ENCODE measurements at places on chromosomes 3 and 15. TPM values are rescaled to one million over a fixed set of nuclear protein-coding genes. Genes with fewer than 3 reads are reported as not detected.

Gene GPR15
- 2.6 TPM for total RNA-seq

Gene CD96
- 25.2 TPM for total RNA-seq

Gene INO80
- total RNA-seq = 24.2 TPM

Gene GATA2
- 14.4 TPM for total RNA-seq

DNA sequence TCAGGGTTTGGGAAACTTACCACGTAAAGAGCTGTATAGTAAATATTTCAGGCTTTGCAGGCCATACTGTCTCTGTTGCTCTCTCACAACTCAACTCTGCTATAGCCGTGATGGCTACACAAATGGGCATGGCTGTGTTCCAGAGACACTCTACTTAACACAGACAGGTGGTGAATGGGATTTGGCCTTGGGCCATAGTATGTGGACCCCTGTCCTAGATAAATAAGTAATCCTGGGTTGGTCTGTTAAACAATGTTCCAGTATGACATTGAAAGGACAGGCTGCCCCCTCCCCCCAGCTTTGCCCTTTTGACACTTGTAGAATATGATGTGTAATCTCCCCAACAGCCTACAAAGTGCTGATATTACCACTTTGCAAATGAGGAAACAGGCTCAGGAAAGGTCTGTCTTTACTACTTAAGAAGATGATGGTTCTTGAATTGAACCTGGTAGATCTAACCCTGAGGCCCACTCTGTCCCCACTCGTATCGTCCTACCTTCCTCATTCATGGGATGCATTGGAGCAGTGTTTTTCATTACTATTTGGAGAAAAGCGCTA, 38.4 kb downstream of the SLCO3A1 start:
- DNase-seq = no peak

- DNase-seq = no peak
Observed at GRCh38 chr15:79798311-79798710, 98.5 kb downstream of the MTHFS start.

DNA sequence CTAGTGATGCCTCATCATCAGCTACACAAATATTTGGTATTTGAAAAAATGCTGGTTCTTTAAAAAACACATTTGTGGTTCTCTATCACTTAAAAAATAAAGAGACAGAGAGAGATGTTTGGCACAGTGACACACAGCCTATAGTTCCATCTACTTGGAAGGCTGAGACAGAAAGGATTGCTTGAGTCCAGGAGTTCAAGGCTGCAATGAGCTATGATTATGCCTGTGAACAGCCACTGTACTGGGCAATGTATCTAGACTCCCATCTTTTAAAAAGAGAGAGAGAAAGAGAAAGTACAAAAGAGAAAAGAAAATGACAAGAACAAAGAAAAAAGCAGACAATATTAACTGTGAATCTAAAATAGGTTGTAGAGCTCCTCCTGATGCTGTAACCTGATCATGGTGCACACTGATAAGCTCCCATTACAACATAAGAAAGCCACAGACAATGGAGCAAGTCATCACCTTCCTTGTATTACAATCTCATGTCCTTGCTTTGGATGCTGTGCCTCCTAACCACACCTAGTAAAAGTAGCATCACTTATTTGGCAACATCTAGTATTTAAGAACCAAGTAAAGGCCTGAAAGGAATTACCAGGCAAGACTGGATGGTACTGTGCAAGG, 31.7 kb upstream of the MAP4 start:
- DNase-seq = no peak

DNA sequence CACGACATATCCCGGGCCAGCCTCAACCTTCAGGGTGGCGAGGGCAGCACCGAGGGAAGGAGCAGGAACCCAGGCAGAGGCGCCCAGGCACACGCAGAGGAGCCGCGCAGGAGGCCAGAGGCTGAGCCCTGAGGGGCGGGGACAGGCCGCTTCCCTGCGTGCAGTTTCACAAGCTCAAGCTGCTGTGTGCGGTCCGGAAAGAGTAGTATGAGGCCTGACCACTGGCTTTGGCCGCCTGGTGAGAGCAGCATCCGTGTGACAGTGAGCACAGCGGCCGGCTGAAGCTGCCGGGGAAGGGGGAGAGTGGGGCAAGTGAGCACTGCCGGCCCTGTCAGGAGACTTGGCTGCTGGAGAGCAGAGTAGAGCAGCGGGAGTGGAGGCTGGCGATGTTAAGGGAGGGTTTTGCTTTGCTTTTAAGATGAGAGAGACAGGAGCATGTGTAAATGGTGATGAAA, 8.7 kb downstream of the ZDHHC19 start:
- peak; percentile 90 for DNase-seq

GRCh38 chr3:162213196-162213595, 716.6 kb downstream of the OTOL1 start:
- DNase-seq = no peak

DNA sequence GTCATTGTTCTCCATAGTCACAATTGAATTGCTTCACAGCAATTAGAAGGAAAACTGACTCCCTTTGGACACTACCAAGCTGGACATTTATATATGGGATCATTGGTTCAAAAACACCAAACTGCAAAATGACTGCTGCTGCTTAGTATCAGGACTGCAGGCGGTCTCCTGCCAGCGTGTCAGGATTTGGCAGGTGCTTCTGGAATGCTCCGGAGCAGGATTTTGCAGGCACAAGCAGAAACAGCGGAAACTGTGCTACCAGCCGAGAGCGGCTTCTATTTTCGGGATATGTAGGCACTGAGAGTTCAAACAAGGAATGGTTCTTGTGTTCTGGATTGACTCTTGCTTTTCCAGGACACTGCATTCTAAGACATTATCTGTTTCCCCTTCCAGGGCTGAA, 95.5 kb downstream of the SSR3 start:
- no peak for DNase-seq

GRCh38 chr3:134885877-134886621, 91.0 kb downstream of the EPHB1 start:
- DNase-seq = peak; percentile 7

- no peak for DNase-seq
Observed at GRCh38 chr3:159186581-159186980, 384.7 kb downstream of the MFSD1 start.

DNA sequence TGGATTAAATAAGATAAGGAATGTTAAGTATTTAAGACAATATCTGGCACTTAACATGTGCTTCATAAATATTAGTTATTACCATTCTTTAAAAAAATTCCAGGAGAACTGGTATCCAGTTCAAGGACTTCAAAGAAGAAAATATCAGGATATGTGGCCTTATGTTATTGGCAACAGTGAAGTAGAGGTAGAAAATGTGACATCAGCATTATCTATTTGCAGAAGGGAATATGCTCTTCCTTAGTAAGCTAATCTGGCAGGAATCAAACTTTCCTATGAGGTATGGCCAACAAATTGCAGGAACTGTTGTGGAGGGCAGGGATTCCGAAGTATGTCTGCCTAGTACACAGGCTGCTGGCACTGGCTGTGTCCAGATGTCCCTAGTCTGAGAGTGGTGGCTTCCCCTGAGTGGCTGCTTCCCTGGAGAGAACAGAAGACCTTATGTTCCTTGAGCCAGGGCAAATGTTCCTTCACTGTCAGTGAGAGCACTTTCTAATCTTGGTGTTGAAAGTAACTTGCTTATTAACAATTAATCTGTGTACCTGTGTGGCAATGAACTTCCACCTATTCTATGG, 351.7 kb upstream of the THRB start:
- no peak for DNase-seq

DNA sequence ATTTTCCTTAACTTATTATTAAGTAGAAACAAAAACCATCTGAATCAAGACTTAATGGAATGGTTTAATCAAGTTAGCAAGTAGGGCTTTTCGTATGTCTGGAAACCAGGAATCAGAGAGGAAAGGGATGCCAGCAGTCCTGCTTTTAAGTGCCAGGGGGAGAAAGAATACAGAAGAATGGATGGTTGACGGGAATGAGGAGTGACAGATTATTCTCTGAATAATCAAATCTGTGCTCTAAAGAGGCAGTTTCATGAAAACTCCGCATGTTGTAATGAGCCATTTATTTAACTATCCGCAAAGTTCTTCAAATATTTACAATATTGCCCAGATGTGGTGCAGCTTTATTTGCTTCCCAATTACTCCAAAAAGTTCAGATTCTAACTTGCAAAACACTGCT, 103.0 kb downstream of the CTNNB1 start:
- no peak for DNase-seq

DNA sequence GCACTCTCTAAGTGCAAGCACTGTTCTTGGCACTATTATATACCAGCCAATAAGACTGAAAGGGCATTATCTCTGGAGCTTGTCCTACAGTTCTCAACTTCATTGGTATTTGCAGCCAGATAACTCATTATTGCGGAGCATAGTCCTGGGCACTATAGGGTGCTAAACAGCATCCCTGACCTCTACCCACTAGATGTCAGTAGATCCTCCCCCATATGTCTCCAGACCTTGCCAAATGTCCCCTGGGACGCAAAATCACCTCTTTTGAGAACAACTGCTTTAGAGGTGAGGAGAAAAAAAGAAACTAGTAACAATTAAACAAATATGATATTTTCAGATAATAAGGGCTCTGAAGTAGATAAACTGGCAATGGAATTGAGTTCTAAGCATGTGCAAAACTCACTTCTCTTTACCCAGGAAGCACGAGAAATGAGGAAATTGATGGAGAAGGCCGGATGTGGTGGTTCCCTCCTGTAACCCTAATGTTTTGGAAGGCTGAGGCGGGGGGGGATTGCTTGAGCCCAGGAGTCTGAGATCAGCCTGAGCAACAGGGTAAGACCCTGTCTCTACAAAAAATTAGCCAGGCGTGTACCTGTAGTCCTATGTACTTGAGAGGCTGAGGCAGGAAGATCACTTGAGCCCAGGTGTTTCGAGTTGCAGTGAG, 61.4 kb downstream of the FRMD4B start:
- no peak for DNase-seq

- no peak for DNase-seq
Observed at GRCh38 chr3:64061628-64062027, 38.3 kb upstream of the PSMD6 start.

DNA sequence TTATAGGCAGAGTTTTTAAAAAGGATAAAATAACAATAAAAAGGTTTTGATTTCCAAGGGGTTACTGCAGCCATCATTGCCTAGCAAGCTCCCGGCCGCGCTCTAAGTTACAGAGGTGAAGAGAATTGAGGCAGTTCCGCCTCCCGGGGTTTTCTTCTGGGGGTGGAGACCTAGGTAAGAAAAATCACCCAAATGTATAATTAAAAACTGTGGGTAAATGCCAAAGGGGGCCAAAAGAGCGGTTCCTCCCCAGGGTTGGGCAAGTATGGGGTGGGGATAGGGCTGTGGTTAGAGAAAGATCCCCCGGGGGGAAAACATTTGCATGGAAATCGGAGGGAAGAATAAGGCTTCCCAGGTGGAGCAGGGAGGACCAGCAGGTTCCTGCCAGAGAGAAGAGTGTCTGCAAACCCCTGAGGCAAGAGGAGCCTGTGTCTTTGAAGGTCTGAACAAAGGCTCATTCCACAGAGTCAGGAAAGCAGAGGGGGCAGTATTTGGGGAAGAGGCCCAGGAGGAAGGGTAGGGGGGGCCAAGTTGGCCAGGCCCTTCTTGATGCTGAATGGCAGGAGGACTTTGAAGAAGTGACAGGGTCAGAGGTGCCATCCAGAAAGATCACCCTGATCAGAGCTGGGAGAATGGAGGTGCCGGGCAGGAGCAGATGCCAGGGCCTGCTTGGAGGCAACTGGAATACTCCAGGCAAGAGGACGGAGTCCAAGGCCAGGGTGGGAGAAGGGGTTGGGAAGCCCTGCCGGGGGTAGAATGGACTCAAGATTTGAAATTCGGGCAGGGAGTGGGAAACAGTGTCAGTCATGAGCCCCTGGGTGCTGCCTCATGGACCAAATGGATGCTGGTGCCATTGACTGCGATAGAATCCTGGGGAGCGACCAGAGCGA, 152.9 kb upstream of the RGMA start:
- DNase-seq = no peak

- peak; percentile 78 for DNase-seq
Observed at GRCh38 chr3:127674101-127674721, 1.5 kb downstream of the ABTB1 start.

GRCh38 chr3:27877061-27878013, 155.2 kb upstream of the EOMES start:
- no peak for DNase-seq

- DNase-seq = no peak
Observed at GRCh38 chr3:99783011-99783573, 34.6 kb upstream of the CMSS1 start.
